Upper lobe of left lung (tissue), 6 donors: ENCODE measurements at places on chromosomes 5 and 9. TPM values are rescaled to one million over a fixed set of nuclear protein-coding genes. Genes with fewer than 3 reads are reported as not detected.

DNA sequence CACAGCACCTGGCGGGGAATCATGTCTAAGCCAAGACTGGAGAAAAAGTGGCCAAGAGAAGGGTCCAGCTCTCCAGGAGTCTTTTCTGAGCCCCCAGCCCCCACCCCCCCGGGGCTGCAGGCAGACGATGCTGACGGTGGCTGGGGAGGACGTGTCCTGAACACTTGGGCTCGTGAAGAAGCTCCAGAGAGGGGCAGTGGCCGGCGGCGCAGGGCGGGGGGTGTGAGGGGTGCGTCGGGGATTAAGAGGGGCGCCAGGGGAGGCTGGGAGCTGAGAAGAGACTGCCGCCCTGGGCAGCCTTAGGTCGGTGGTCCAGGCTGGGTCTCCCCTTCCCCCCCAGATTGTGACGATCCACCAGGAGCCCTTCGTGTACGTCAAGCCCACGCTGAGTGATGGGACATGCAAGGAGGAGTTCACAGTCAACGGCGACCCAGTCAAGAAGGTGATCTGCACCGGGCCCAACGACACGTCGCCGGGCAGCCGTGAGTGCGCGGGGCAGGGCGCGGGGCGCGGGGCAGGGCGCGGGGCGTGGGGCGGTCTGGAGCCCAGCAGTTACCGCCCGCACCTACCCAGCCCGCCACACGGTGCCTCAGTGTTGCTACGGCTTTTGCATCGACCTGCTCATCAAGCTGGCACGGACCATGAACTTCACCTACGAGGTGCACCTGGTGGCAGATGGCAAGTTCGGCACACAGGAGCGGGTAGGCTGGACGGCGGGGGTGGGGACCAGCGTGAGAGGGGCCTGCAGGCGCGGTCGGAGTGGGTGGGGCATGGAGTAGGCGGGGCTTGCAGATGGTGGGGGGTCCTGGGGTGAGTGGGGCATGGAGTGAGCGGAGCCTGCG, 8.9 kb downstream of the LRRC26 start:
- H3K36me3 ChIP-seq, result no peaks in the 10 kb centered on the region
- H3K27ac ChIP-seq, result no peak overlapping the region
- peaks cover 28% of the 10 kb centered on the region for H3K4me1 ChIP-seq
- H3K4me3 ChIP-seq, result no peak overlapping the region
- peak; percentile 74 for DNase-seq

DNA sequence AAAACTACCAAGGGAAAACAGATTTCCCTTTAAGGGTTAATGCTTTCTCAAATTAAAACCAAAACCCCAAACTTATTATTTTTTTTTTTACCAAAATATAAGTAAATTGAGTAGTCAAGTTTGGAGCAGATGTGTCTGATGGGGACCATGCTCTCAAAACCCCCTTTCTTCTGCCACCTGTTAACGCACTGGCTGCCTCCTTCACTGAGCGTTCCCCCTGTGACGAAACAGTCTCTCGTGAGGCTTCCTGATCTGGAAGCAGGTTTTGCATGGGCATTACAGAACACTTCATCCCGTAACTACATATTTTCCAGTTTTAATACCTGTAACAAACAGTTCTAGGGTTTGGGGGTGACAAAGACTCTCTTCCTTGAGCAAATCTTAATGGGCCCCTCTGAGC, 59.4 kb downstream of the ANKH start:
- H3K4me3 ChIP-seq, result no peak overlapping the region
- H3K4me1 ChIP-seq, result peaks cover 5% of the 10 kb centered on the region
- H3K36me3 ChIP-seq, result no peaks in the 10 kb centered on the region
- no peaks in the 10 kb centered on the region for H3K27me3 ChIP-seq
- no peak for DNase-seq

The ADAMTS2 gene
- 19.2 TPM for total RNA-seq

DNA sequence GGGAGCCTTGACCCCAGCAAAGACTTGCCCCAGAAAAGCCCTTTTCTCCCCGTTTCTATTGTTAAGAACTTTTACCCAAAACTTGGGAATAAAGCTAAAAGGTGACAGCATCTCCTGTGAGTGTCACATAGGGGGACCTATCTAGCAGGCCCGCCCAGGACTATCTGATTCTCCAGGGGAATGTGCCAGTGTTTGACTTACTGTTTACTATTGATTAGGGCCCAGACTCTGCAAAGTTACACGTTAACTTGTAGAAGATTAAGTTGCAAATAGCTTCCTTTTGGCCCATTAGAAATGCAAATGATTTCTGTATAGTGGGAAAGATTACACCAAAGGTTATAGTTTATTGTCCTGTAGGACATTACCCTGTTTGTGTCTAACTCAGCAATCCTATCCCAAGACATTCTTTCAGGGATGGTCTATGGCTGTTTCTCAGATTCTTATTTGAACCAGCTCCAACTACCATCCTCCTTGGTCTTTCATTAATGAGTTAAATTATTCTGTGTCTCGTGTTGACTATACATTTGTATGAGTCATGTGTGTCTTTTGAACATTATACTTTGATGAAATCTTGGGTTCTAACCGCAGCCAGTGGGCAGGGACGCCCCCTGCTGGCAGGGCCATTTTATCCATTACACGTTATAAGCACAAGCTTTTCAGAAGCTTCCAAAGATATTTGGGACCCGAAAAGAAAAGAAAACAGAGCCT, 60.7 kb downstream of the HRH2 start:
- H3K36me3 ChIP-seq, result no peaks in the 10 kb centered on the region
- no peaks in the 10 kb centered on the region for H3K4me1 ChIP-seq
- H3K27ac ChIP-seq, result no peak overlapping the region
- H3K27me3 ChIP-seq, result no peaks in the 10 kb centered on the region
- no peak overlapping the region for H3K4me3 ChIP-seq

DNA sequence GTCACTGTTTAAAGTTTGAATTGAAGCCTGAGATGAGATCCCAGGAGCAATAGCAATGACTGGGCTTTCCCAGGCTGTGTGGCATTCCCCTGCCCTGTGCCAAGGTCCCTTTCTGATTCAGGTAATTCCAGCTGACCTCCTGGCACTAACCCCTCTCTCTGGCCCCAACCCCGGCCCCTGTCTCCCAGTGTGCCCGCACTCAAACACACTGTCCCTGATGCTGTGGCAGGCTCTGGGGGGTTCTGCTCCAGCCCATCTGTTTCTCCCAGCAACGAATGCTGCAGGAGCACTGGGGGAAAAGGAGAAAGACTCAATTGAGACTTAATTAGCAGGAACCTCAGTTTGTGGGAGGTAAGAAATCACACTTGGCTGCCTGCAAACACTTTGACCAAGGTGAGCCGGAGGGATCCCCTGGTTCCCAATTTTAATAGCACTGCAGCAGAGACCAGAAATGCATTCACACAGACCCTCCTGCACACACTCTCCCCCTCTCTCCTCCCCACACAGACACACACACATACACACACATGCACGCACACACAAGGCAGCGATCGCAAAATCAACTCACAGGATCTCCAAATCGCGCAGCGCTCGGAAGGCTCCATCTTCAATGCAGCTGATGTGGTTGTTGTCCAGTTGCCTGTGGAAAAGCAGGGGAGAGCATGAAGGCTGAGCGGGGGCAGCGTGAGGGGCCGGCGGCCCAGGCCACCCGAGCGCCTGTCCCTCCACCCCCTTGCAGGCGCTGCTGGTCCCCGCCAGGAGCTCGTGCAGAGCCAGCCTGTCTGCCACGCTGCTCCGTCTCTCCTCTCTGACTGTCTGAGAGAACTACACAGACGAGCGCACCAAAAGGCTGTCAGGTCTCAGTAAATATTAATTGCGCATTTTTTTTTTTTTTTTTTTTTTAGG, 265.1 kb upstream of the PANK3 start:
- no peak overlapping the region for H3K27ac ChIP-seq
- H3K36me3 ChIP-seq, result no peaks in the 10 kb centered on the region
- peaks cover 4% of the 10 kb centered on the region for H3K4me1 ChIP-seq
- H3K27me3 ChIP-seq, result no peaks in the 10 kb centered on the region
- H3K4me3 ChIP-seq, result no peak overlapping the region

DNA sequence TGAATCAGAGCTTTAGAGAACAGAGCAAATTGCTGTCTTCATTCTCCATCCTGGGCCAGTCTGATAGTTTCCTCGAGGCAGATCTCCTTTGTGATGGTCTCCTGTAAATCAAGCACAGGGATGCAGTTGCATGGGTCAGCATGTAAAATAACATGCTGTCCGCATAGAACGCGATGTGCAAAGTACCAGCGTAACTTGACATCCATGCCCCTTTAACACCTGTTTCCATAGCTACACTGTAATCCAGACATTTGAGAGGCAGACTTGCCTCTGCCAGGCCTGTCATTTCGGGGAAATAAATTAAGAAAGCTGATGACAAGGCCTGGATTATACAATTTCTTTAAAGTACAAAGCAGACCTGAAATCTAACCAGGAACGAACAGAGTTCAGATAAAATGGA, 413.5 kb downstream of the TLE4 start:
- H3K4me1 ChIP-seq, result no peaks in the 10 kb centered on the region
- H3K27me3 ChIP-seq, result no peaks in the 10 kb centered on the region
- no peak for DNase-seq
- no peak overlapping the region for H3K4me3 ChIP-seq
- H3K36me3 ChIP-seq, result no peaks in the 10 kb centered on the region

- H3K27me3 ChIP-seq, result no peaks in the 10 kb centered on the region
- no peak overlapping the region for H3K27ac ChIP-seq
- no peak for DNase-seq
- H3K4me3 ChIP-seq, result no peak overlapping the region
Measured at GRCh38 chr5:10485142-10485795, 43.6 kb downstream of the ROPN1L start.

GRCh38 chr9:129237164-129237611, 59.1 kb upstream of the IER5L start:
- H3K4me1 ChIP-seq, result peaks cover 3% of the 10 kb centered on the region
- H3K27ac ChIP-seq, result no peak overlapping the region
- no peak overlapping the region for H3K4me3 ChIP-seq
- no peaks in the 10 kb centered on the region for H3K27me3 ChIP-seq
- no peak for DNase-seq

DNA sequence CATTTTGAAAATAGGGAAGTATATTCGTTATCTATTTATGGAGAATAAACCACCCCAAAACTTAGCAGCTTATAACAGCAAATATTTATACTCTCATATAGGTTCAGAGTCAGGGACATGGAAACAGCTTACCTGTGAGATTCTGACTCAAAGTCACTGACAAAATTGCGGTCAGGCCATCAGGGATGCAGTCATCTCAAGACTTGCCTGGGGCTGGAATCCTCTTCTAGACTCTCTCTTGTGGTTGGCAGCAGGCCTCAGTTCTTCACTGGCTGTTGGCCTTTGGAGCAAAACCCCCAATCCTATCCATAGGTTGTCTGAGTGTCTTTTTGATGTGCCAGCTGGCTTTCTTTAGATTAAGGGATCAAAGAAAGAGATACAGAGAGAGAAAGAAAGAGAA, 275.6 kb downstream of the SEC61B start:
- DNase-seq, result no peak
